Peyer's patch (tissue), 4 donors: ENCODE measurements at places on chromosomes 3 and 15. TPM values are rescaled to one million over a fixed set of nuclear protein-coding genes. Genes with fewer than 3 reads are reported as not detected.

DNA sequence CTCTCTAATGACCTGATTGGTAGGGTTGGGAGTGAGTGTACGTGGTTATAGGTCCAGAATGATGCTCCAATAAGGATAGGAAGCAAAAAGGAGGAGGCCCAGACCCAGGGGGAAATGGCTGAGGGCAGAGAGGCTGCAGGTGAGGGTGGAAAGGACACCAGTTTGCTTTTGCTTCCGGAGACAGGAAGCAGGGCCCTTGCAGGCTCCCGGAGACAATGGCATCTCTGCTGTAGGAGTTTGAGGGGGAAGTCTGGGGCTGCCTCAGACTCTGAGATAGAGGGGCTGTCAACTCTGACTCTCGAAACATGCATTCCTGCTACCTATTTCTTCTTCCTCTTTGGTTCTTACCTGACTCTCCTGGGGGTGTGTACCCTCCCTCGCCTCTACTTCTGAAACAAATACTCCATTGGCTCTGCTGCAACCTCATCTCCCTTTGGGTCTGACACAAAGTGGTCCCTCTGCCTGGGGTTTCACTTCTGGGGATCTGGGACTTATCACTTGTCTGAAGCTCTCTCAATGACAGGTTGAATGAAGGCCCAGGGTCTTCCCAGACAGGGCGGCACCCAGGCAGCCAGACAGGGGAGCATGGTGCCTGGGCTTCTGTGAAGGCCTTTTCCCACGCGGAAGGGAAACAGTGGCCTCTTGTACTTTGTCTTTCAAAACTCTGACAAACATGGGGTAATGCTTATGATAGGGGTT, 61.5 kb downstream of the CHRD start:
- H3K27ac ChIP-seq: no peak overlapping the region
- H3K36me3 ChIP-seq: no peaks in the 10 kb centered on the region
- H3K4me1 ChIP-seq: no peaks in the 10 kb centered on the region
- no peaks in the 10 kb centered on the region for H3K27me3 ChIP-seq
- DNase-seq: no peak

GRCh38 chr3:16888356-16888755, 3.6 kb downstream of the PLCL2 start:
- H3K4me3 ChIP-seq: no peak overlapping the region
- no peak for DNase-seq
- peaks cover 8% of the 10 kb centered on the region for H3K4me1 ChIP-seq
- no peaks in the 10 kb centered on the region for H3K27me3 ChIP-seq
- no peaks in the 10 kb centered on the region for H3K36me3 ChIP-seq
- H3K27ac ChIP-seq: peak overlapping the region; percentile 0

GRCh38 chr3:172357850-172358754, 90.2 kb downstream of the GHSR start:
- no peak overlapping the region for H3K4me3 ChIP-seq
- H3K27ac ChIP-seq: no peak overlapping the region
- H3K4me1 ChIP-seq: peaks cover 9% of the 10 kb centered on the region
- DNase-seq: no peak

The CCR3 gene
- not detected for total RNA-seq

DNA sequence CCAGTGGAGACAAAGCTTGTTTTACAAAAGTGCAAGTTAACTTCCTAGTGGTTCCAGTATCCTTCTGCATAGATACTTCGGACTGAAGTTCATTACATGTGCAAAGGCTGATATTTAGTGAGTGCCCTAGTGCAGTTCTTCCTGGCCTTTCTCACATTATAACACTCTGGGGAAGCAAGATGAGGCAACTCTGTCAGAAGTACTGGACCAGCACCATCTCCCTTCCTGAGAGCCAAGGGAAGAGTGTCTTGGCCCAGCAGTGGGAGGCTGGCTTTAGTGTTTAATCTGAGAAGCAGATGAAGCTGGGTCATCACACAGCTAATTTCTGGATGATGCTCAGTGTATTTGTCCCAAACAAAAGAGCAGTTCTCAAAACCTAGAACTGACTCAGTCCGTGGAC, 397.7 kb downstream of the CACNA2D3 start:
- no peak overlapping the region for H3K27ac ChIP-seq
- DNase-seq: no peak
- no peak overlapping the region for H3K4me3 ChIP-seq
- no peaks in the 10 kb centered on the region for H3K4me1 ChIP-seq

The FOXB1 gene
- not detected for total RNA-seq

GRCh38 chr3:128786434-128787020, 60.5 kb downstream of the RAB7A start:
- H3K4me1 ChIP-seq: peaks cover 5% of the 10 kb centered on the region
- no peak for DNase-seq
- no peaks in the 10 kb centered on the region for H3K36me3 ChIP-seq
- H3K4me3 ChIP-seq: no peak overlapping the region
- no peak overlapping the region for H3K27ac ChIP-seq

The KLHL40 gene
- total RNA-seq: not detected

GRCh38 chr3:172018364-172018763, 21.0 kb upstream of the FNDC3B start:
- no peak for DNase-seq
- no peaks in the 10 kb centered on the region for H3K36me3 ChIP-seq
- H3K4me3 ChIP-seq: no peak overlapping the region
- H3K27me3 ChIP-seq: no peaks in the 10 kb centered on the region
